Hepatocyte (in vitro differentiated cells): ENCODE measurements at places on chromosomes 12 and 14.

GRCh38 chr14:103519837-103520212 is 2.8 kb downstream of the CKB start:
- DNase-seq = peak; percentile 36

GRCh38 chr12:46468160-46468559 is 95.6 kb upstream of the SLC38A2 start:
- no peak for DNase-seq

GRCh38 chr14:81179631-81180030 is 41.1 kb downstream of the GTF2A1 start:
- DNase-seq = no peak

DNA sequence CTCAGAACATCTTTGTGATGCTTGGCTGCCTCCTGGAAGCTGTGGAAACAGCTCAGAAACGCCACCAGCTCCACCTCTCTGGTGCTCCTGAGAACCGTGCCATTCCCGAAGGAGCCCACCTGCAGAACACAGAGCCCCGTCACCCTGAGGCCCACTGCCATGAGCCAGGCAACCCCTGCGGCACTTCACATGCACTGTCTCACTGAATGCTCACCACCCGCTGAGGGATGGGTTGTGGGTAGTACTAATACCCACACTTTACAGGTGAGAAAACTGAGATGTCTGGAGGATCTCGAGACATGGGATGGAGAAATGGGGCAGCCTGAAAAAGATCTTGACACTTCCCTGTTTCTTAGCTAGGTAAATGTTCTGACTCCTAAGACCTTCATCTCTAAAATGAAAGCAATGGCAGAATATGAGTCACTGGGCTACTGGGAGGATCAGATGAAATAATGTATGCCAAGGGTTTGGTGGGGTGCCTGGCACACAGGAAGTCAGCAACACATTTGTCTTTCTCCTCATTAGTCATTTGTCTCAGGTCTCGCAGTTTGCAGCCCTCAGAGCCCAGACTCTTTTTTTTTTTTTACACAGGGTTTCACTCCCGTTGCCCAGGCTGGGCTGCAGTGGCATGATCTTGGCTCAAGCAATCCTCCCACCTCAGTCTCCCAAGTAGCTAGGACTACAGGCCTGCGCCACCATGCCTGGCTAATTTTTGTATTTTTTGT is 5.3 kb downstream of the OASL start:
- no peak for DNase-seq

GRCh38 chr12:125434936-125435443 is 369.8 kb downstream of the AACS start:
- DNase-seq = no peak

GRCh38 chr14:60164712-60165546 is at the start of gene DHRS7:
TSS of gene DHRS7 (minus strand) at chr14:60165398. CDS start at chr14:60165309, 89 bp downstream.
- DNase-seq = peak; percentile 93

DNA sequence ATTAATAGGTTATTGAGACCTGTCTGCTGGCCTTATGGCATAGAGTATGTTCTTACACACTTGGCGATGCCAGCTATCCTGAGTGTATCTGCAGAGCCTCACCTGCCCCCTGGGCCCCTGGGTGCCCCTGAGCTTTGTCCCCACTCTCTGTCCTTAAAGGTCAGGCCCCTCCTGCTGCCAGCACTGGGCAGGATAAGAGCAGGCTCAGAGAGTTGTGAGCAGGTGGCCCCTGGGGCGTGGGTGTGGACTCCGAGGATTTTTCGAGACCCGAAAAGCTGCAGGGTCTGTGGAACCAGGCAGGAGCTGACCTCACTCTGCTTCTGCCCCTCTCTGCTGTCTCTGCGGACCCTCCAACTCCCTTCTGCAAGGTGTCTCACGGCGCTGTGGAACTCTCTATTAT is 8.2 kb downstream of the HIP1R start:
- no peak for DNase-seq
